ENCODE measurements at places on chromosomes 5 and 9.

- no peak for DNase-seq
These were observed 27.0 kb upstream of the ERGIC1 start for GRCh38 chr5:172806897-172807672.

DNA sequence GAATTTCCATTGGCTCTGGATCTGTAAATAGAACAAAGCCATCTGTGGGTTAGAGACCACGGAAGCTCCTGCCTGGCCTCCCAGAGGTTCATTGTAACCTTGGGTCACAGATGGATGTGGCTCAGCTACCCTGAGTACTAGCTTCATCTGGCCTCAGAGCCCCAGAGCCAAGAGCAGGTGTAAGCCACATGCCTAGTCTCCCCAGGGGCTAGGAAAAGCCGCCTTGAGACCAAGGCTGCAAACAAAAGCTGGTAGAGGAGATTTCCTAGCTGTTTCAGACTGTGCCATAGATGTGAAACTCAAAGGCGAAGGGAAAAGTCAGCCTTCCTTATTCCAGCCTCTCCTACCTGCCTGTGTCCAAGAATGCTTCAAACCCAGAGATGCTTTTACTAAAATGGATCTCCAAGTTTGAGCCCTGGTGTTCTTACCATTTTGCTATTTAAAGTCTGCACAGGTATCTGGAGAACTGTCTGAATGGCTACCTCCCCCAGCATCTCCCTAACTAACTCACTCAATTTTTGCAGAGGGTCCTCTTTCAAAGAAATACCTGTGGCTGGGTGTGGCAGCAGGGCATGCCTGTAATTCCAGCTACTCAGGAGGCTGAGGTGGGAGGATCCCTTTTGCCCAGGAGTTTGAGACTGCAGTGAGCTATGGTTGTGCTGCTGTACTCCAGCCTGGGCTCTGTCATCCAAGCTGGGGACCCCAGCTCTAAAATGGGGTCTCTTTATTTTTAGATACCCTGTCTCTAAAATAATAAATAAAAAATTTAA, 42.3 kb upstream of the MAP1B start:
- DNase-seq: no peak

DNA sequence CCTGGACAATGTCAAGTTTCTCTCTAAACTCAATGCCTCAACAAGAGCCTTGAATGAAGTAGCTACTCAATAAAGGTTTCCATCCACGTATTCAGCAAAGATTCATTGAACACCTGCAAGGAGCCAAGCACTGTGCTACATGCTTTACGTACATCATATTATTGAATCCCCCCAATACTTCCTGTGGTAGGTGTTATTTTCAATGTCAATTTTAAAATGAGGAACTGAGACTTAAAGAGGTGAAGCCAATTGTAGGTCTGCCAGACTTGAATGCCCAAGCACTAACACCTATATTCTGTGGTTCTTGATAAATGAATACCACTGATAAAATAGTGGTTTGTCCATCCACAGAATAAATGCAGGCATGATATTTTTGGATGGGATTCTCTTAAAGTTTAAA, 162.3 kb downstream of the DRD1 start:
- no peak for DNase-seq

DNA sequence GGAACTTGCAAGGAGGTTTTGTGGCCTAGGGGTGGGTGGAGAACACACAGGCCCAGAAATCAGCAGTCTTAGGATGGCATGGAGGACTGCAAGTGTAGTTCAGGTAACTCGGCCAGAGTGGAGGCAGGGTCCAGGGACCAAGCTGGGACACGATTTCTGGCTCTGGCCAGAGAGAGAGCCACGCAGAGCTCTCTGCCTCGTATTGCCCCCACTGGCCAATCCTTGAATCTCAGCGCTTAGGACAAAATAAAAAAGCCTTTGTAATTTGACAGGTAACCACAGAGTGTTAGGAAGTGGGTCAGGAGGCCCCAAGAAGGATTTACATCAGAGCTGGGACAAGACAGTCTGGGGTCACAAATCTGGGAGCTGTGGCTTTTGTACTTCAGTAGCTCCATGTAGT, 11.7 kb downstream of the MAP3K1 start:
- DNase-seq: no peak

DNA sequence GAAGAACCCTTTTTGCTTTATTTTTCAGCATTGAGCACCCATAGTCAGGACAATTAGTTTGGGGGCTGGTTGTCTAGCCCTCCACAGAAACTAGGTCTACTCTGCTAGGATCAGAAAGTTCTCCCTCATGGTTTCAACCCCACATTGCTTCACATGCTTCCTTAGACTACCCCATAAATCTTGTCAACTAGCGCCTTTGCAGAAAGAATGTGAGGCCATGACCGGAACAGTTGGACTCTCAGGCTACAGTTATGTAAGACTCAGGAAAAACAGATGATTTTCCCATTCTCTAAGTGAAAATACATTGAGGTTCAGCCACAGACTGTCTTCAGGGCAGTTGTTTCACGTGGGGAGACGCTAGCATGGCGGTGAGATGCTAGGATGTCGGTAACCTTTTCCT, 255.6 kb downstream of the NR3C1 start:
- DNase-seq: no peak

Data from GOT3 (cell line).